ENCODE measurements at places on chromosomes 3 and 15.

- DNase-seq = no peak
Measured at GRCh38 chr3:187743195-187744141, 1.8 kb downstream of the BCL6 start.

- no peak for DNase-seq
Measured at GRCh38 chr3:41579861-41580260, 380.6 kb downstream of the CTNNB1 start.

DNA sequence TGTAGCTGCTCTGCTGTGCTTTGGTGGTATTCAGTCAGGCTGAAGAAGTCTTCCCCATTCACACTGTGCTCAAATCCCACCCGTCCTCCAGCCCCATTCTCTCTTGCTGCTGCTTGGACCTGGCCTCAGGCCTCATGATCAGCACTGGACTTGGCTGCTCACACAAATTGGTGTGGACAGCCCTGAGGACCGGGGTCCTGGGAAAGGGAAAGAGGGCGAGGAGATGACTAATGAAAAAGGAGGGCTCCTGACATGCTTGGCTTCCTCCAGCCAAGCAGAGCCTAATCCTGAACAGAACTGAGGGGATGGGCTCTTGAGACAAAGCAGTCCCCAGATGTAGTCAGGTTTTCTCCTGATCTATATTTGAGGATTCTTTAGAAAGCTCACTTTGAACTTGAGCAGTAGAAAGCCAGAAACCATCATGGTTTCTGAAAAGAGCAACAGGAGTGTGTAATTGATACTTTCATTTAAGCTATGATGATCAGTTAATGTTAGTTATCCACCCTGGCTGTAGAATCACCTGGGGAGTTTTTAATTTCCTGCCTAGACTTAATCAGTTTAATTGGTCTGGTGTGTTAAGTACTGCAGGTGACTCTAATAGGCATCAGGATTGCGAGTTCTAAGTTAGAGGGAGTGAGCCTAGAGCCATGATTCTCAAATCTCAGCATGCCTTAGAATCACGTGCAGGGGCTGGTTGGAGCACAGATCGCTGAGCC, 79.4 kb upstream of the THBS1 start:
- DNase-seq = peak; percentile 88

DNA sequence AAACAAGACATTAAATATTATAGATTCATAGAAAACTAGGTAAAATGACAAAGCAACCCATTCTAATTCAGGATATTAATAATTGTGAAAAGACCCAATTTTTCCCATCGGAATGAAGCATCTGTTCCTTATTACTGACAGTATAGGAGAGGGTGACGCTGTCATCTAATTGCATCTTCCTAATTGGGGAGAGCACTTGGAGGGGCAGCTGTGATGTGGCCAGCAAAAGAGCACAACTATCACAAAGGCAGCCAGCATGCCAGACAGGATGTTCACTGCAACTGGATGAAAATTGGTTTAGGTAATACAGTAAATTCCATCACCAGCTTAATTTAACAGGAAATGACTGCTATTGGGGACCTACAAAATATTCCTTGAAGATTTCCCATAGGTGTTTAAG, 21.9 kb upstream of the MINAR1 start:
- no peak for DNase-seq

DNA sequence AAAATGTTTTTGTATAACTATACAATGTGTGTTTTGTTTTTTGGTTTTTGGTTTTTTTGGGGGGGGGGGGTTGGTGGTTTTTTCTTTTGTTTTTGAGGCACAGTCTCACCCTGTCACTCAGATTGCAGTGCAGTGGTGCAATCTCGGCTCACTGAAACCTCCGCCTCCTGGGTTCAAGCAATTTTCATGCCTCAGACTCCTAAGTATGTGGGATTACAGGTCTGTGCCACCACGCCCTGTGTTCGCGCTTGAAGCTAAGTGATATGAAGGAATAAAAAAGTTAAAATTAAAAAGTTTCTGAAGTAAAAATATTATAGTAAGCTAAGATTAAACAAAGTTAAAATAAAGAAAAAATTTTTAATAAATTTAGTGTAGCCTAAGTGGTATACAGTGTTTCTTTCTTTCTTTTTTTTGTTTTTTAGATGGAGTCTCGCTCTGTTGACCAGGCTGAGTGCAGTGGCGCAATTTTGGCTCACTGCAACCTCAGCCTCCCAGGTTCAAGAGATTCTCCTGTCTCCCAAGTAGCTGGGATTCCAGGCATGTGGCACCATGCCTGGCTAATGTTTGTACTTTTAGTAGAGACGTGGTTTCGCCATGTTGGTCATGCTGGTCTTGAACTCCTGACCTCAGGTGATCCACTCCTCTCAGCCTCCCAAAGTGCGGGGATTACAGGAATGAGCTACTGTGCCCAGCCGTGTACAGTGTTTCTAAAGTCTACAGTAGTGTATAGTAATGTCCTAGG, 53.9 kb upstream of the TEX55 start:
- no peak for DNase-seq

- no peak for DNase-seq
Measured at GRCh38 chr3:188905547-188905946, 266.2 kb upstream of the TPRG1 start.

DNA sequence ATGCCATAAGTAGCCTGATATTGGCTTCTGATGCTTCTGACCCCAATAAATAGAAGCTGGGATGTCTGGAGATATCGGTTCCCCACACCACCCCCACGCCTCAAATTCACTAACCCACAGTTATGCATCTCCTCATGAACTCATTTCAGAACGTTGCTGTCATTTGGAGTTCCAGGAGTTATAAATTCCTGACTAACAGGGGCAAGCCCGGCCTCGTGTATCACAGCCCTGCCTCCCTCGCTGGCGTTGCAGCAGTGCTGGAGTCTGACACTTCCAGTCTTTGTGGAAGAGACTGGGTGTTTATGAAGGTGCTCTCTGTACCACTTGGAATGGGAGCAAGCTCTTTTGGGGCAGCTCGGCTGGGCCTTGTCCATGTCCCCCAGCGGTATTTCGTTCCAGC, 101.0 kb downstream of the ANP32A start:
- no peak for DNase-seq

DNA sequence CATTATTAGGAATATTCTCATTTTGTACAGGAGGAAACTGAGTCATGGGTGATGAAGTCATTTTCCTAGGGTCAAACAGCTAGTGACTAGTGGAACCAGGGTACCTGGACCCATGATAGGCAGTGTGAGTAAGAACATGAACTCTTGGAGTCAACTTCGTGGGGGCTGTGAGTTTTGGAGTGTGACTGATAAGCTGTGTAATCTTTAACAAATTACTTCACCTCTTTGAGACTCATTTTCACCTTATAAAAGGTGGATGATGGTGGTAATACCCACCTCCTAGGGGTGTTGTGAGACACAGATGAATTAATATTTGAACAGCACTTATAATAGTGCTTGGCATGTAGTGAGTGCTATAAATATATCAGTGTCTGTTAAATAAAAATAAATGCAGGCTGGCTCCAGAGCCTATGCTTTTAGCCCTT, 9.1 kb downstream of the SEMA6D start:
- DNase-seq = no peak

- DNase-seq = no peak
Measured at GRCh38 chr15:71379893-71380292, 264.6 kb downstream of the THSD4 start.

Measured in AG09319 (cell line).